ENCODE measurements at places on chromosomes 5 and 9.
A peak's percentile ranks its signal among the peaks of the same experiment; 100 is the strongest.

DNA sequence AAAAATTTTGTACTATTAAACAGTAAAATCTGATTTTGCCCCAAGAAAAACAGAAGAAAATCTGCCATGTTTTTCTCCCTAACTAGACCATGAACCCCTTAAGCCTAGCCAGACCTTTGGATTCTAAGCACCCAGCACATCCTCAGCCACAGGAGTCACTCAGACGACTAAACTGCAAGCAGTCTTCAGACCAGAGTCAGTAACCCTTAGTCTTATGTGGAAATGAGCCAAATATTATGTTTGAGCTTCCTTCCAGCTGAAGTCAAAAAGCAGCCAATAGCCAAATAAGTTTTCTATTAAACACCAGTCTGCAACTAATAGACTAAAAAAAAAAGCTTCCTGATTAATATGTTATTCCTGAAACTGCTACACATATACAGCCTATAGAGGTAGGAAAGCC lies 47.4 kb downstream of the GOLPH3 start:
- DNase-seq, result no peak

- DNase-seq, result peak; percentile 26
Observed at GRCh38 chr5:120413686-120414085, 50.4 kb upstream of the PRR16 start.

- DNase-seq, result no peak
Observed at GRCh38 chr5:63687854-63688516, 274.3 kb downstream of the HTR1A start.

DNA sequence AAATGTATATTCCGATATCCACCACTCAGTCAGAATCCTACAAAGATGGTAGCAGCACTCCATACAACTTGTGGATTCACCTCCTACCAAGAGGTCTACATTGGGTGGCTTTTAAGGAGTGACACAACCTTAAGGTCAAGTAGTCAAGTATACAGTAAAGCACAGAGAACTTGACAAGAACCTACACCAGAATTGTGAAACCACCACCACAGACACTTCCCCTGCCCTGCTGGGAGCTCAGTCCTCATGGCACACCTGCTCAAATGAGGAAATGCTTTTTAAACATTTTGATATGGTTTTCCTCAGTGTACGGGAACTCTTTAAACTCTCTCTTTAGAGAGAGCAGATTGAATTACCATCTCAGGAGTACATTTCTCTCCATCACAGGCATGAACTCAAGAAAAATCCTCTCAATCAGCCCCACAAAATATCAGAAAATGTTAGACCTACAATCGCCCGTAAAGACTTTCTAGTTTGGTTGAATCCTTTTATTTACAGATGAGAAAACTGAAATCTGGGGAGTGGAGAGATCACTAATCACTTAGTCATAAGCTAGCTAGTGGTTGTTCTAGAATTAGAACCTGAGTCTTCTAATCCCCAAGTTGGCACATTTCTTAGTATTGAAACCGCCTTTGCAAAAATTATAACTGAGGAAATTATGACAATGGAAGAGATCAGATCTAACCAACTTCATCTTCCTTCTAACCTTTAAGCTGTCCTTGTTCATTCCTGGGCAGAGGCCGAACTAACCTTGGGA lies 38.5 kb upstream of the NR4A3 start:
- no peak for DNase-seq

- DNase-seq, result no peak
Observed at GRCh38 chr9:32180597-32180996, 203.8 kb upstream of the ACO1 start.

DNA sequence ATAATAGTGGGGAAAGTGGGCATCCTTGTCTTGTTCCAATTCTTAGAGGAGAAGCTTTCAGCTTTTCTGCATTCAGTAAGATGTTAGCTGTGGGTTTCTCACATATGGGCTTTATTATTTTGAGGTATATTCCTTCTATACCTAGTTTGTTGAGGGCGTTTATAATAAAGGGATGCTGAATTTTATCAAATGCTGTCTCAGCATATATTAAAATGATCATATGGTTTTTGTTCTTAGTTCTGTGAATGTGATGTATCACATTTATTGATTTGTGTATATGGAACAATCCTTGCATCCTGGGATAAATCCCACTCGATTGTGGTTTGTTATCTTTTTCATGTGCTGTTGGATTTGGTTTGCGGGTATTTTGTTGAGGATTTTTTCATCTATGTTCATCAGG lies 43.1 kb downstream of the FGD3 start:
- DNase-seq, result no peak

DNA sequence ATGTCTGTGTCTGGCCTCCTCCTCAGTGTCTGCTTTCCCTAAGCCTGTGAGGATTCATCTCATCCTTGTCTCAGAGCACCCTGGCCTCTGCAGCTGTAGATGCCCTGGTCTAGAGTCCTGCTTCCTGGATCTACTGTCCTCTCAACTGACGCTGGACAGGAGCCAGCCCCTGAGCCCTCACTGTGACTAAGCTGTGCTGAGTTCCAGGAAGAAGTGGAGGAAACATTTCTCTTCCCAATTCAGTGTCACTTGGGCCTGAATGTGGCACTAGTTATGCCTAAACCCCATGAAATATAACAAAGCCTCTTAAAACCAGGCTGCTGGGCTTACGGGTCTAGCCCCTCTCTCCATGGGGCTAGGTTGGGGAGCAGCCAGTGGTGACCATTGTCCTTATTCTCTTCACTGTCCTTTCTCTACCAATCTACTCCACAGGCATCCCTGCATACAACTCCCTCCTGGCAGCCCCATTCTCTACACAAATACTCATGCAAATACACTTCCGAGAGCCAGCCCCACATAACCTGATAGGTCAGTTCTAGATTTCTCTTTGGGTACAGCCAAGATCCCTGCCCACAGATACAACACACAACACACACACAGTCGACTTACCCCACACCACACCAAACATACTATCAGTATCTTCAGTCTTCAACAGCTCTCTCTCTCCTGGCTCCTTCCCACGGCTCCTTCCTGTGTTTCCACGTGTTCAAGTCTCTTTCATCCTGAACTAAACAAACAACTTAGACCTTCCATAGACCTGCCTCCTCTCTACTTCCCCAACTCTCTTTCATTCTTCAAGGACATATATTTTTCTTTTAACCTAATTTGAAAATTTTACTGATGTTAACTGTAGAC lies 220.8 kb downstream of the SNX18 start:
- peak; percentile 84 for DNase-seq

- DNase-seq, result no peak
Observed at GRCh38 chr5:117058740-117059139, 484.1 kb upstream of the SEMA6A start.

DNA sequence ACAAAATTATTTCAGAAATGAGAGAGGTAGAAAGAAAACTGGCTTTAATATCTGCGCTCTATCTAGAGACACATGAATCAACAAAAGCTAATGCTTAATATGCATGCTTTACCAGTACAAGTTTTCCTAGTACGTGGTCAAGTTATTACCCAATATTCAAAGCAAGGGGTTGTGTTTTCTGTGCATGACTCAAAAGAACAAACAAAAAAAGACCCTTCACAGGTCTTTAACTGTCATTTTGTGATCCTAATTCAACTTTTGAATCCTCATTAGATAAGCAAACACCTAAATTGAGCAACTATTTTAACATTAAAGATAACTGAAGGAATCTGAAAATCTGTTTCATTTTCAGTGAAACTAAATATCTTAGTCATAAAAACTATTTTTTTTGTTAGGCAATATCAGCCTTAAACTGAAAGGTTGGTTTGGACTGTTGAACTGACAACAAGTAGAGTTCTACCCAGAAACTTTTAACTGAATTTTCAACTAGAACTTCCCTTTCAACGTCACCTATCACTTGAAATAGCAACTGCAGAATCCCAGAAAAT lies 12.5 kb downstream of the ST8SIA4 start:
- DNase-seq, result no peak

DNA sequence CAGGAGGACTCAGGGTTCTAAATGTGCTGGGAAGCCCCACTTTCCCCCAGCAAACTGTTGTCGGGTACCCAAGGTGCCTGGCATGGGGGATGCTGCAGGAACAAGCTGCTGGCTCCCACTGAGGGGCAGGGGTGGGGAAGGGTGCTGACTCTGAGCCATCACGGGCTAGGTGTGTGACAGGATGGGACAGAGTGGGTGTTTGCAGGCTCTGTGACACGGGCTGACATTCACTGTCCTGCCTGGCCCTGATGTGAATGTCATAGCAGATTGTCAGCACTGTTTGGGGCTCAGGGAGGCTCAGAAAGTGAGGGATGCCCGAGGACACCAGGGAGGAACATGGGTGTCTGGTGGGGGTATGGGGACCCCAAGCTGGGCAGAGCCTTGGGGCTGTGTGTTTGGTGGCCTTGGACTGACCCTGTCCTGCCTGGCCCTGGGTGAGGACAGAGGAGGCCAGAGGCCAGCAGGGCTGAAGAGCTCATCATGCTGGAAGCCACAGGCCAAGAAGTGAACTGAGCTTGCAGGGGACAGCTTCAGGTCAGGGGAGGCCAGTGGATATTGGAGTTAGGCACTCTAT lies 20.6 kb downstream of the WNK2 start:
- DNase-seq, result no peak

- DNase-seq, result no peak
Observed at GRCh38 chr5:151230048-151230680, 6.3 kb upstream of the CCDC69 start.

DNA sequence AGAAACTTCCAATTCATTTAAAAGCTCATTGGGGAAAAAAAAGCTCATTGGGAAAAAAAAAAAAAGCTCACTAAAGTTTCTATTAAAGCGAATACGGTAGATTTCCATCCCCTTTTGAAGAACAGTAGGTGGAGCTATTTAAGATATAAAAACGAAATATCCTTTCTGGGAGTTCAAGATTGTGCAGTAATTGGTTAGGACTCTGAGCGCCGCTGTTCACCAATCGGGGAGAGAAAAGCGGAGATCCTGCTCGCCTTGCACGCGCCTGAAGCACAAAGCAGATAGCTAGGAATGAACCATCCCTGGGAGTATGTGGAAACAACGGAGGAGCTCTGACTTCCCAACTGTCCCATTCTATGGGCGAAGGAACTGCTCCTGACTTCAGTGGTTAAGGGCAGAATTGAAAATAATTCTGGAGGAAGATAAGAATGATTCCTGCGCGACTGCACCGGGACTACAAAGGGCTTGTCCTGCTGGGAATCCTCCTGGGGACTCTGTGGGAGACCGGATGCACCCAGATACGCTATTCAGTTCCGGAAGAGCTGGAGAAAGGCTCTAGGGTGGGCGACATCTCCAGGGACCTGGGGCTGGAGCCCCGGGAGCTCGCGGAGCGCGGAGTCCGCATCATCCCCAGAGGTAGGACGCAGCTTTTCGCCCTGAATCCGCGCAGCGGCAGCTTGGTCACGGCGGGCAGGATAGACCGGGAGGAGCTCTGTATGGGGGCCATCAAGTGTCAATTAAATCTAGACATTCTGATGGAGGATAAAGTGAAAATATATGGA lies at the start of gene PCDHGA12:
PCDHGA12 (plus strand) TSS at position 176 of the 782 bp plus-strand sequence; CDS start at position 429, 253 bp downstream.
- DNase-seq, result peak; percentile 76

DNA sequence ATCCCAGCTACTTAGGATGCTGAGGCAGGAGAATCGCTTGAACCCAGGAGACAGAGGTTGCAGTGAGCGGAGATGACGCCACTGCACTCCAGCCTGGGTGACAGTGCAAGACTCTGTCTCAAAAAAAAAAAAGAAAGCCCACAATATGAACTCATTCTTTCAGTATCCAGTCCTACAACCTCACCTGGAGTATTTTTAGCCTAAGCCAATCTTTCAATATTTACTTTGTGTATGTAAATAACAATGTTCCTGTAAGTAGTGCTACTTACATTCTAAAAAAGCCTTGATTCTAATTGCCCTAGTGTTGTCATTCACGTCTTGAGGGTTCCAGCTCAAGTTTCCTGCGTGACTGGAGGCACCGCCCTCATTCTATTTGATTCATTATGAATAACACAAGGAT lies 62.0 kb downstream of the BHMT start:
- DNase-seq, result no peak

DNA sequence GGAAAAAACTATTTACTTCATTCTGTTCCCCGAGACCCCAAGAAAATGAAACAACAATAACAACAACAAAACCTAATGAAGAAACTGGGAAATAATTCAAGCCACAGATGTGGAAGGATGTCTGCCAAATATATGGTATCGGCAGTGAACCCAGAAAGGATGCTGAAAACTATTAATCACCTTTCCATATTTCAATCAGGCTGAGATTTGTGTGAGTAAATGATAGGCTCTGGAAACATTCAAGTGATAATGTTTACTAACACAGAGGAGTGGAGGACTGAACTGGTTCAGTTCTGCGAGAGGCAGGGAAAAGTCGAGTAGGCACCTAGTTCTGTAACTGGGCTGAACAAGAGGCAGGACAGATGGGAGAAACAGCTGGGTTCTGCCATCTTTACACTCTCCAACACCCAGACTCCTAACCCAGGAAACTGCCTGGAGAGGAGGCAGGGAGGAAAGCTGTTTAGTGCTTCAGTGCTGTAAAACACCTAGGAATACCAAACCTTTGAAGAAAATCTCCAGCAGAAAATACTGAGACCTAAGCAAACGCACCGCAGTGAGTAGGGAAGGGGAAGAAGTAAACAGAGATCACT lies 96.8 kb upstream of the GNA14 start:
- DNase-seq, result no peak

DNA sequence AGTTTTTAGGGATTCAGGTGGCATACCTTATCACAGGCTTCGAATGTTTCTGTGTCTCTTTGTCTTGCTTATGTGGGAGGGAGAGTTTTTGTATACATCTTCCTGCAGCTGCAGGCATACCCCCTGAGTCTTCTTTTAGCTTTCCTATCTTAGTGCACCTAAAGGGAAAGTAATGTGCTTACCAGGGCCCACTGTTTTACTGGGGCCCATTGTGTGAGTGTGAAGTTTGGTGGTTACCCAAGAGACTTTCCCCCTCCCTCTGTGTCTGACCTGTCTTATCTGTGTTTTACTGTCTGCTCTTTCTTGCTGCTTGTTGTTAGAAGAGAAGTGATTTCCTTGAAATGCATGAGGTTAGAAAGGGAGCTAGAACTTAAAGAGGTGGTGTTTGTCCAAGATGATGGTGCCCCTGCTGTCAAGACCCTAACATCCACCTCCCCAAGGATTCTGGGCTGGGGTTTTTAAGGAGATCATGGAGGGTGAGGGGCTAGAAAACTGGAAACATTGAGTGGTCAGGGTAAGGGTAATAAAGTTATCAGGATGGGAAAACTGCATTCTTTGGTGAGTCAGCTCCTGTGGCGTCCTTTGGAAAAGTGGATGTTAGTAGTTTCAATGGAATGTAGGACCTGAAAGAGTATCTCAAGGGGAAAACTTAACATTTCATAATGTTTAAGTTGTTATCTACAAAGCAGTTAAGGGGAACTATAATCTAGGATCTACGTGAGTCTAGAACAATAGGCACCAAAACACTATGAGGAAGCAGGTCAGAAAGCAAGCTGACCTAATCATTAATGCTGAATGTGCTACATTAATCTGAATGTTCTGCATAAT lies 583.5 kb upstream of the TUSC1 start:
- DNase-seq, result peak; percentile 85

DNA sequence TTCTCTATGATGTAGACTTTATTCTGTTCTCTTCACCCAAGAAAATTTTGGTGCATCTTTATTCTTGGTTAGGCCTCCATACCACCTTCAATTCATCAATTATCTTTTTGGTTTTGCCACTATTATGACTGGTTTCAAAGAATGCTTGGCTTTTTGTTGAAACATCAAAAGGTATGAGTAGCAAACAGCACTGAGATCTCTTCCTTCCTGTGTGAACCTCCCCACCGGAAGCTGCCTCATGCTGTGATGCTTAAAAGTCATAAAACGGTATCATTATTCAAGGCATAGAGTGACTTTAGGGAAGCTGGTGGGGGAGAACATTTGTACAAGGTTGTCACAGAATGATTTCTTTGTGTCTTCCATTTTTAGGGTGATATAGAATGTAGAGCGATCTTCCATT lies 70.6 kb downstream of the IQGAP2 start:
- DNase-seq, result no peak

- DNase-seq, result peak; percentile 64
Observed at GRCh38 chr5:172282272-172283019, 1.1 kb downstream of the UBTD2 start.

GRCh38 chr5:154133591-154133990 lies 56.9 kb upstream of the GALNT10 start:
- DNase-seq, result no peak
